ENCODE measurements at places on chromosomes 11 and 22.

GRCh38 chr11:122207921-122208764 is 92.1 kb upstream of the BLID start:
- no peak for DNase-seq
- no peak overlapping the region for H3K4me3 ChIP-seq
- H3K27ac ChIP-seq, result no peak overlapping the region

DNA sequence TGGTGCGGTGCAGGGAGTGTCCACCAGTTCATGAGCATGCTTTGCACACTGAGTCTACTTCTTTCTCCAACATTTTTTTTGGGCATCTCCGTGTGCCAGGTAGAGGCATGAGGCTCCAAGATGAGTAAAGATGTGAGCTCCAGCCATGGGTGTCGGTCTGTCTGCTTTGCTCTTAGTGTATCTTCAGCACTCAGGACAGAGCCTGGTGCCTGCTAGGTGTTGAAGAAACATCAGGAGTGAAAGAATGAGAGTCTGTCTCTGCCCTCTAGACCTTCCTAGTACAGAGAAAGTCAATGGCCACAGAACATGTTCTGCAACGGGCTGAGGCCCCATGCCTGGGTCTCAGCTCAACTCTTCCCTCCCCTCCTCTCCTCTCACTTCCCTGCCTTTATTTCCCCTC is 486.5 kb downstream of the TBC1D22A start:
- no peak overlapping the region for H3K27ac ChIP-seq
- DNase-seq, result no peak
- no peak overlapping the region for H3K4me3 ChIP-seq
- no peaks in the 10 kb centered on the region for H3K36me3 ChIP-seq
- H3K27me3 ChIP-seq, result peaks cover 18% of the 10 kb centered on the region

DNA sequence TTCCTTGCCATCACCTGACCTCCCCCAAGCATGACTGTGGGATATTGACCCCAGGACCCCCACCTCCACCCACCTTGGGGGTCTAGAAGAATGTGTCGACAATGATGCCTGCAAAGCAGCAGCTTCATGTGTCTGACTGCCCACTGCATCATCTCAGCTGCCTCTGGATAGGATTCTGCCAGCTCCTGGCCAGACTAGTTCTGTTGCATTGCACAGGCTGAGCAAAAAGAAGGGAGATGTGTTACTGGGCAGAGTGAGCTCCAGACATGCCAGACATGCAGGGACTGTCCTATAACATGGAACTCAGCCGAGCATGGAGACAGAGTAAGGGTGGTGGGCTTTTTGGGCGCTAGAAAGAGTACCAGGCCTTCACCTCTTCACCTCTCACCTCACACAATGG is 36.7 kb downstream of the FBXO7 start:
- H3K4me3 ChIP-seq, result no peak overlapping the region
- no peaks in the 10 kb centered on the region for H3K27me3 ChIP-seq
- DNase-seq, result no peak
- no peak overlapping the region for H3K27ac ChIP-seq
- no peaks in the 10 kb centered on the region for H3K4me1 ChIP-seq
- H3K36me3 ChIP-seq, result no peaks in the 10 kb centered on the region

- H3K27ac ChIP-seq, result no peak overlapping the region
- H3K4me1 ChIP-seq, result no peaks in the 10 kb centered on the region
- no peak for DNase-seq
- no peaks in the 10 kb centered on the region for H3K36me3 ChIP-seq
- H3K27me3 ChIP-seq, result peaks cover 15% of the 10 kb centered on the region
These were observed 148.3 kb upstream of the POU2AF2 start for GRCh38 chr11:111097191-111097590.

- H3K4me1 ChIP-seq, result peaks cover 71% of the 10 kb centered on the region
- no peak for DNase-seq
- H3K4me3 ChIP-seq, result no peak overlapping the region
These were observed 4.6 kb upstream of the TMEM123 start for GRCh38 chr11:102457056-102457677.

- no peak for DNase-seq
- no peaks in the 10 kb centered on the region for H3K4me1 ChIP-seq
- no peak within 1 kb of the TSS for H3K4me3 ChIP-seq
- no peak within 1 kb of the TSS for H3K27ac ChIP-seq
- H3K27me3 ChIP-seq, result peaks cover 19% of the 10 kb centered on the region
- H3K36me3 ChIP-seq, result no peaks in the 10 kb centered on the region
These were observed at the start of gene SLN for GRCh38 chr11:107711861-107712755. Gene SLN, minus strand, starts transcription at chr11:107712056.

DNA sequence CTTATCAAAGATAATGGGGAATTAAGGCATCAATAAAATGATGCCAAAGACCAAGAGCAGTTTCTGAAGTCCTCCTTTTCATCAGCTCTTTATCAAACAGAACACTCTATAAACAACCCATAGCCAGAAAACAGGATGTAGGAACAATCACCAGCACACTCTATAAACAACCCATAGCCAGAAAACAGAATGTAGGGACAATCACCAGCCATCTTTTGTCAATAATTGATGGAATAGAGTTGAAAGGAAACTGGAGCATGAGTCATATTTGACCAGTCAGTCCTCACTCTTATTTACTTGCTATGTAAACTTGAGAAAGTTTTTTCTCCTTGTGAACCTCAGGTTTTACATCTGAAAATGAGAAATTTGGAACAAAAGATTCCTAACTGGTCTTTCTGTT is 10.0 kb downstream of the MS4A2 start:
- H3K4me1 ChIP-seq, result no peaks in the 10 kb centered on the region
- no peaks in the 10 kb centered on the region for H3K36me3 ChIP-seq
- H3K27ac ChIP-seq, result no peak overlapping the region
- H3K4me3 ChIP-seq, result no peak overlapping the region
- no peak for DNase-seq
- peaks cover 22% of the 10 kb centered on the region for H3K27me3 ChIP-seq

DNA sequence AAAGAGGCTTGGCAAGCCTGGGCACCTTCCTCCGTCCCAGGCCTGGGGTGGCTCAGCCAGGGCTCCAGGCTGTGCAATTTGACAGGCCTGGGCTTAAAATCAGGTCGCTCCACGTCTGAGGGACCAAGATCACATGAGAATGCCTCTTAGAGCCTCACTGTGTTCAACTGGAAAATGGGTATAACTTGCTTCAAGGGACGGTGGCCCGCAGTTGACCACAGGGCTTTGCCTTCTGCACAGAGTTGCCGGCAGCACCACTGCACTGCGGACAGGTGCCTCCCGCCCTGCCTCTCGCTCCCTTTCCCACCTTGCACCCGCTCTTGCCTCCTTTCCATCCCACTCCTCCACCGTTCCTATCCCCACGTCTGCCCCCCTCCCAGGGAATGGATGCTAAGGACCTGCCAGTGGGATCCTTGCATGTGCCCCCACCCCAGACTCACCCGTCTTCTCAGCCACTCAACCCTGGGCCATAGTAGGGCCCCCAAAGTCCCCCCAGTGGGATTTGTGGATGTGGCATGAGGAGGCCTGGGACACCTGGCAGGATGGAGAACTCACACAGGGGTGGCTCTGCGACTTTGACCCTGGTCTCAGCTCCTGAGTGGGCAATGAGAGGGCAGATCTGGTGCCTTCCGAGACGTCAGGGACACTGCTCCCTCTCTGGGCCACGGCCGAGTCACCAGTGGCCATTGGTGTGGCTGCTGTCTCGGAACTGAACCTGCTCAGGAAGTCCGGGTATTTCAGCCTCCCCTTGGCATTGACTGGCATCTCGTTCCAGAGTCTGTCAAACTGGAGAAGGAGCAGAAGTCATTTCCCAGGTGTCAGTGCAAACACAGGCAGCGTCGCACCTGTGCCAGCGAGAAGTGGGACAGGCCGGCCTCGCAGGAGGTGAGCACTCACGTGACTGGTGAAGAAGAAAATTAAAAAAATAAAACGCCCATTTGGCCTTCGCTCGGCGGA is 128.0 kb downstream of the MPPED1 start:
- H3K4me3 ChIP-seq, result no peak overlapping the region
- H3K27me3 ChIP-seq, result peaks cover 7% of the 10 kb centered on the region
- H3K36me3 ChIP-seq, result no peaks in the 10 kb centered on the region
- H3K4me1 ChIP-seq, result no peaks in the 10 kb centered on the region

DNA sequence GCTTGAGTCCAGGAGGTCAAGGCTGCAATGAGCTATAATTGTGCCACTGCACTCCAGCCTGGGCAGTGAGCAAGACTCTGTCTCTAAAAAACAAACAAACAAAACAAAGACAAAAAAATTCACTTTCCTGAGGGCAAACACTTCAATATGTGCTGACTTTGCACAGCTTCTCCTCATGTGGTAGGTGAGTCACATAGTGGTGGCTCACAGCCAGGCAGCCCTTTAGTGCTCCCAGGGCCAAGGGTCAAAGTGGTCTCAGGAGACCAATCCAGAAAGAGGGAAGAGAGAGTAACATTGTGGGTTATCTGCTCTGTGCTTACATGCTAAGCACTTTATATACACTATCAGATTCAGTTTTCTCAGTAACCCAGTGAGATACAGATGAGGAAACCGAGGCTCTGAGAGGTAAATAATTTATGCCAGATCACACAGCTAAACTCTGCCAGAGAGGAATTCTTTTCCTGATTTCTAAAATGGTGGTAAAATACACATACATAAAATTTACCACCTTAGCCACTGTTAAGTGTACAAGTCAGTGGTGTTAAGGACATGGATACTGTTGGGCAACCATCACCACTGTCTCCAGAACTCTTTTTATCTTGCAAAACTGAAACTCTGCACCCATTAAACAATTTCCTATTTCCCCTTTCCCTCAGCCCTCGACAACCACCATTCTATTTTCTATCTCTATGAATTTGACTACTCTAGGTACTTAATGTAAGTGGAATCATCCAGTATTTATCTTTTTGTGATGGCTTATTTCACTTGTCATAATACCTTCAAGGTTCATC is 231.7 kb upstream of the NARS2 start:
- peaks cover 8% of the 10 kb centered on the region for H3K27me3 ChIP-seq
- no peaks in the 10 kb centered on the region for H3K36me3 ChIP-seq
- no peak overlapping the region for H3K27ac ChIP-seq
- no peak for DNase-seq
- H3K4me3 ChIP-seq, result no peak overlapping the region

GRCh38 chr11:10683429-10683828 is 10.1 kb downstream of the IRAG1 start:
- H3K4me3 ChIP-seq, result no peak overlapping the region
- no peak overlapping the region for H3K27ac ChIP-seq
- H3K27me3 ChIP-seq, result peaks cover 13% of the 10 kb centered on the region
- DNase-seq, result no peak
- H3K36me3 ChIP-seq, result no peaks in the 10 kb centered on the region

GRCh38 chr11:22244986-22245592 is 52.2 kb downstream of the ANO5 start:
- H3K4me3 ChIP-seq, result no peak overlapping the region
- no peak overlapping the region for H3K27ac ChIP-seq
- no peaks in the 10 kb centered on the region for H3K4me1 ChIP-seq
- peaks cover 24% of the 10 kb centered on the region for H3K27me3 ChIP-seq
- DNase-seq, result peak; percentile 22

DNA sequence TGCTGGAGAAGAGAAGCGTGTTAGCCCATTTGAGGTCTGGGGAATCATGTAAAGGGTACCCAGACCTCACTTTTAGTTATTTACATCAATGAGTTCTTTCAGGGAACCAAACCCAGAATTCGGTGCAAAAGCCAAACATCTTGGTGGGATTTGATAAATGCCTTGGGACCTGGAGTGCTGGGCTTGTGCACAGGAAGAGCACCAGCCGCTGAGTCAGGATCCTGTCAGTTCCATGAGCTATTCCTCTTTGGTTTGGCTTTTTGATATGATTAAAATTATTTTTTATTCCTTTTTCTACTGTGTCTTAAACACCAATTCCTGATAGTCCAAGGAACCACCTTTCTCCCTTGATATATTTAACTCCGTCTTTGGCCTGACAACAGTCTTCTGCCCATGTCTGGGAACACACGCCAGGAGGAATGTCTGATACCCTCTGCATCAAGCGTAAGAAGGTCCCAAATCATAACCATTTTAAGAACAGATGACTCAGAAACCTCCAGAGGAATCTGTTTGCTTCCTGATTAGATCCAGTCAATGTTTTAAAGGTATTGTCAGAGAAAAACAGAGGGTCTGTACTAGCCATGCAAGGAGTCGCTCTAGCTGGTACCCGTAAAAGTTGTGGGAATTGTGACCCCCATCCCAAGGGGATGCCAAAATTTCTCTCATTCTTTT is 65.2 kb downstream of the ALX4 start:
- no peak overlapping the region for H3K27ac ChIP-seq
- no peaks in the 10 kb centered on the region for H3K4me1 ChIP-seq
- no peak overlapping the region for H3K4me3 ChIP-seq
- peaks cover 36% of the 10 kb centered on the region for H3K36me3 ChIP-seq
- DNase-seq, result no peak

DNA sequence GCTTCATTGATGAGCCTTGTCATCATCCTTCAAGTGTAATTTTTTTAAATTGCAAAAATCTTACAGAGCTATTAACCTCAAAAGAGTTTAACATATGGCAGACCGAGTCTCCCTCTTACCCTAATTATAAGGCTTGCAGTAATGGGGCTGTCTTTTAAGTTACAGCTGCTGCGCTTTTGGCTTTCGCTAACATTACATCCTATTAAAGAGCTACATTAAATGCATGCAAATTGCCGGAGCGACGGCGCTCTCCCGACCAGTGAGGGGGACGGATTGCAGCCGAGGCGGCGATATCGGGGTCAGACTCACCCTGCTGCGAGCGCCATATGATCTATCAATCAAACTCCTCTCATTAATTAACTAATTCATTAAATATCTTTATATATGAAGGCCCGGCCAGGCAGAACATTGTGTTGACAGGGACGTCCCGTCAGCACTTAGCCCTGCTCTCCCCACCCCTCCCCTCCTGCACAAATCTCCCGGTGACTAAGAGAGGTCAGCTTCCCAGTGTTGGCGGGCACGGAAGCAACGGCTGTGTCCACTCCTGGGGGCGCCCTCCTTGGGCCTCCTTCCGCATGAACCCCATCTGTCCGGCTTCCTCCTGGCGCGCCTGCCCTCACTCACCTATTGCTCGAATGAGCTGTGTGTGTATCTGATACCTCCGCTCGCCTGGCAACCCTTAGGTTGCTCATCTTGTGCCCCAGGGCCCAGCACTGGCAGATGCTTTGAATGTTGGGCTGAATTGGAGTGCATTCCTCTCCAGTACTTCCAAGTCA is 156.0 kb upstream of the CADM1 start:
- H3K4me1 ChIP-seq, result no peaks in the 10 kb centered on the region
- no peak overlapping the region for H3K27ac ChIP-seq
- H3K27me3 ChIP-seq, result peaks cover 41% of the 10 kb centered on the region

DNA sequence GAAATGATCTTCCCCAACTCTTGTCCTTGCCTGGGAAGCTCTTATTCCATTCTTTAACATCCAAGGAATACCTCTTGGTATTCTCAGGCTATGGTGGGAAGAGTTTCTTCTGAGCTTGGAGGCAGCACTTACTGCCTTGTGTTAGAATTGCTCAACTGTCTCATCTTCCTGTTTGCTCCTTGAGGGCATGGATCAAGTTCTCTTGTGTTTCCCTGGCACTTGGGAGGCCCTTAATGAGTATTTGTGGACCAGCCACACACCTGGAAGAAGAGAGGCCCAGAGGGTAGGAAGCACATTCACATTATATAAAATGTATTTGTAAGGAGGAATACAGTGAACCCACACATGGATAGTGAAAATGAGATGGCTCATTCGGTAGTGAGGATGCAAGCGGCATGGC is 3.4 kb upstream of the SORL1-AS1 start:
- peak overlapping the region; percentile 31 for H3K4me3 ChIP-seq
- H3K27me3 ChIP-seq, result no peaks in the 10 kb centered on the region
- H3K36me3 ChIP-seq, result peaks cover 4% of the 10 kb centered on the region
- H3K27ac ChIP-seq, result peak overlapping the region; percentile 86

- H3K4me3 ChIP-seq, result no peak overlapping the region
- no peaks in the 10 kb centered on the region for H3K27me3 ChIP-seq
- H3K4me1 ChIP-seq, result no peaks in the 10 kb centered on the region
- DNase-seq, result no peak
- H3K36me3 ChIP-seq, result no peaks in the 10 kb centered on the region
- no peak overlapping the region for H3K27ac ChIP-seq
These were observed 426.8 kb downstream of the TBC1D22A start for GRCh38 chr22:47189056-47189916.

- DNase-seq, result no peak
- H3K27me3 ChIP-seq, result no peaks in the 10 kb centered on the region
- no peaks in the 10 kb centered on the region for H3K4me1 ChIP-seq
- H3K27ac ChIP-seq, result no peak overlapping the region
These were observed 236.1 kb downstream of the KCNA4 start for GRCh38 chr11:29780756-29781155.
